Fibroblast of skin of right quadriceps (primary cell): ENCODE measurements at places on chromosomes 5 and 9.

GRCh38 chr5:118354797-118355196, 633.5 kb downstream of the DTWD2 start:
- peak; percentile 14 for DNase-seq

DNA sequence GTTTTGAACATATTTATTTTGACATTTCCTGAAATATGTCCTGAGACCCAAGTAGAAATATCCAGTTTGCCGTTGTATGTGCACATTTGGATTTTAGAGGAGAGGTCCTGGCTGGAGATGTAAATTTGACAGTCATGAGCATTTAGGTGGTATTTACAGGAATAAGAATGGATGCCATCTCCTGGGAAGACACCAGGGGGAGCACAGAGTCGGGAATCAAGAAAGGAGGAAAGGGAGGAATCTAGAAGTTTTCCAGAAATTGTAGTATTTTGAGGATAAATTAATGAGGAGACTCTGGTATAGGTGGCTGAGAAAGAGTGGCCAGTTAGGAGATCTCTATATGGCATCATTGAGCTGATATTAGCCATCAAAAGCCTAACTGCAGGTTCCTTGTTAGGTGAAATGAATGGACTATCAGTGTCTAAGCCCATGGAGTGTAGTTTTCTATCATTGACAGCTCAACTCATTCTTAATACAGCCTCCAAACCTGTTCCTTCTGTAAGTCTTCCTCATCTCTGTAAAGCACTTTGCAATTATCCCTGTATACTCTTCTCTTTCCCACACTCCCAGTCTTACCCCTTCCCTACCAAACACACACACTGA, 7.2 kb downstream of the GAPT start:
- peak; percentile 26 for DNase-seq

GRCh38 chr9:121558473-121558872, 58.8 kb upstream of the GGTA1 start:
- no peak for DNase-seq

DNA sequence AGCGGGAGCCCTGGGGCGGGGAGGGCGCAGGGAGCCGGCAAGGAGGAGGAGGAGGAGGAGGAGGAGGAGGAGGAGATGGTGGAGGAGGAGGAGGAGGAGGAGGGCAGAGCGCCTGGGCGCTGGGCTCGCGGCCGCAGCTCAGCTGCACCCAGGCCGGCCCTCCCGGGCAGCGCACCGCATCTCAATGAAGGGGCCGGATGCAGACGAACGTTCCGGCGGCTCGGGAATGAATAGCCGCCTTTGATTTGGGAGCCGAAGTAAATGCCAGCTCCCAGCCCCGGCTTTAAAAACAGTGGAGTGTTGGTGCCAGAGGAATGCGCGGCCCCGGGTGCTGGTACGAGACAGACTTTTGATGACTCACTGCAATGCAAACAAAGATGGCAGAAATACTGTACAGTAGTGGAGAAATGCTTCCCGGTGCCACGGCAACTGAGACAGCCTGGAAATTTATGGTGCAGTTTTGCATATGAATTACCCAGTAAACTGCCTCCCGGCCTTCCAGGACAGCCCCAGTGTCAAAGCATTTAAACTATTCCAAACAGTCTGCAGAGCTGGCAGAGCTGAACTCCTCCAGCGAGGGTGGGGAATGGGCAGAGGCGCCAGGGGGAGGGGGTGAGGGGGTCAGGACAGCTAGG, 43.1 kb downstream of the NACC2 start:
- peak; percentile 98 for DNase-seq

- no peak for DNase-seq
Observed at GRCh38 chr5:157714596-157714864, 16.7 kb upstream of the THG1L start.

DNA sequence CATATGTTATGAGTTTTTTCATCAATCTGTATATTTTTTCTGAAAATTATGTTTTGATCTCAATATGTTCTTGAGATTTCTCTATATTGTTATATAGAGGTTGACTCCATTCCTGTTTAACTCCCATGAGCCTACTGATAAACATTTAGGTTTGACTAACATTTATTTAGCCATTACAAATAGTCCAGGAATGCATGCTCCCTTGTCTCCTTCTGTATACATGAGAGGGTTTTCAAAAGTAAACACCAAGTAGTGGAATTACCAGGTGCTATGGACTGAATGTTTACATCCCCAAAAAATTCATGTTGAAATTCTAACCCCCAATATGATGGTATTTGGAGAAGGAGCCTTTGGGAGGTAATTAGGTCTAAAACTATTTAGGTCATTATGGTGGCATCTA, 3.5 kb upstream of the OR5C1 start:
- DNase-seq, result no peak
